MCF 10A (cell line): ENCODE measurements at places on chromosomes 1 and 21. TPM values are rescaled to one million over a fixed set of nuclear protein-coding genes. Genes with fewer than 3 reads are reported as not detected.

Gene GPX7
- not detected in 2 replicates for total RNA-seq

GRCh38 chr1:179881642-179882252 is 338 bp upstream of the TOR1AIP1 start:
- H3K4me3 ChIP-seq: peak overlapping the region; percentile 93
- peaks cover 28% of the 10 kb centered on the region for H3K36me3 ChIP-seq
- no peaks in the 10 kb centered on the region for H3K27me3 ChIP-seq
- peaks cover 43% of the 10 kb centered on the region for H3K4me1 ChIP-seq
- peak; percentile 91 for DNase-seq

GRCh38 chr1:234495231-234495990 is 16.4 kb upstream of the TARBP1 start:
- peak; percentile 62 for DNase-seq
- H3K4me1 ChIP-seq: peaks cover 42% of the 10 kb centered on the region
- H3K4me3 ChIP-seq: peak overlapping the region; percentile 4
- H3K36me3 ChIP-seq: no peaks in the 10 kb centered on the region

DNA sequence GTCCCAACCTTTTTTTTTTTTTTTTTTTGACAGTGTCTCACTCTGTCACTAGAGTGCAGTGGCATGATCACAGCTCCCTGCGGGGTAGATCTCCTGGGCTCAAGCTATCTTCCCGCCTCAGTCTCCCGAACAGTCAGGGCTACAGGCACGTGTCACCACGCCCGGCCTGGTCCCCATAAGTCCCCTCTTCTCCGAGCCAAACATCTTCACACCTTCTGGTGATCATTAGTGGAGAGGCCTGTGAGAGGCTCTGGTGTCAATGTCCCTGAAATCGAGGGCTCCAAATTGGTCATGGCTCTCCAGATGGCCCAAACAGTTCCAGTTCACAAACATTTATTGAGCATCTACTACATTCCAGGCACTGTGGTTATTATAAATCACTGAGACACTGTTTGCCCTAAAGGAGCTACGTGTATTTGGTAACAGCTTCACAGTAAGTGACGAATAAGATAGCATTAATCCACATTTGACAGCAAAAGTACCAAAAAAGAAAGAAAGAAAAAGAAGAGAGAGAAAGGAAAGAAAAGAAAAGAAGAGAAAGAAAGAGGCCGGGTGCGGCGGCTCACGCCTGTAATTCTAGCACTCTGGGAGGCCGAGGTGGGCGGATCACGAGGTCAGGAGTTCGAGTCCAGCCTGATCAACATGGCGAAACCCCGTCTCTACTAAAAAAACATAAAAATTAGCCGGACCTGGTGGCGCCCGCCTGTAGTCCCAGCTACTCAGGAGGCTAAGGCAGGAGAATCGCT is 867 bp upstream of the TIMM17A start:
- H3K36me3 ChIP-seq: peaks cover 49% of the 10 kb centered on the region
- no peaks in the 10 kb centered on the region for H3K27me3 ChIP-seq

DNA sequence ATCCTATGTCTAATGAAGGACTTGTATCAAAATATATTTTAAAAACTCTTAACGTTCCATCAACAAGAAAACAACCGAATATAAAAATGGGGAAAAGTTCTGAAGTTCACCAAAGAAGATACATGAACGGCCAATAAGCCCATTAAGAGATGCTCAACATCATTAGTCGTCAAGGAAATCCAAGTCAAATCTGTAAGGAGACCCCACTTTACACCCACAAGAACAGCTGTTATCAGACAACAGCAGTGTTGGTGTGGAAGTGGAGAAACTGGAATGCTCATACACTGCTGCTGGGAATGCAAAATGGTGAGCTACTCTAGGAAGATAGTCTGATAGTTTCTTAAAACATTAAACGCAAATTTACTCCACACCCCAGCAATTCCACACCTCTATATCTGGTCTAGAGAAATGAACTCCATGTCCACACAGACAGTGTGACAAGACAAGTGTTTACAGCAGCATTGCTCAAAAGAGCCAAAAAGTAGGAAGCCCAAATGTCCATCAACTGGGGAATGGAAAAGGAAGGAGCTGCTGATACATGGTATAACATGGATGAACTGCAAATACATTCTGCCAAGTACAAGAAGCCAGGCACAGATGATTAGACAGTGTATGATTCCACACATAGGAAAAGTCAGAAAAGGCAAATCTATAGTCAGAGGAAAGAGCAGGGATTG is 18.5 kb downstream of the UBE2G2 start:
- no peak overlapping the region for H3K27ac ChIP-seq
- no peak overlapping the region for H3K4me3 ChIP-seq
- peaks cover 21% of the 10 kb centered on the region for H3K4me1 ChIP-seq
- peaks cover 39% of the 10 kb centered on the region for H3K36me3 ChIP-seq
- H3K27me3 ChIP-seq: no peaks in the 10 kb centered on the region
